Stimulated activated CD4-positive, alpha-beta T cell treated with anti-CD3 and anti-CD28 coated beads, TNF-alpha, amount 100 ng/mL, for 48 hours (primary cell): ENCODE measurements at places on chromosomes 12 and 14.

GRCh38 chr12:40446385-40446784 is 221.6 kb downstream of the LRRK2 start:
- no peak for DNase-seq

DNA sequence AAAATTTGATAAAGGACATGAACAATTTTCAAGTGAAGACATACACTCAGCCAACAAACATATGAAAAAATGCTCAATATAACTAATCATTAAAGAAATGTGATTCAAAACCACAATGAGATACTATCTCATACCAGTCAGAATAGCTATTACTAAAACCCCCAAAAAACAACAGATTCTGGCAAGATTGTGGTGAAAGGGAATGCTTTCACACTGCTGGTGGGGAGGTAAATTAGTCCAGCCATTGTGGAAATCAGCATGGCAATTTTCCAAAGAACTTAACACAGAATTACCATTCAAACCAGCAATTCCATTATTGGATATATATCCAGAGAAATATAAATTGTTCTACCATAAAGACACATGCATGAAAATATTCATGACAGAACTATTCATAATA is 18.7 kb upstream of the TAS2R14 start:
- DNase-seq: no peak

DNA sequence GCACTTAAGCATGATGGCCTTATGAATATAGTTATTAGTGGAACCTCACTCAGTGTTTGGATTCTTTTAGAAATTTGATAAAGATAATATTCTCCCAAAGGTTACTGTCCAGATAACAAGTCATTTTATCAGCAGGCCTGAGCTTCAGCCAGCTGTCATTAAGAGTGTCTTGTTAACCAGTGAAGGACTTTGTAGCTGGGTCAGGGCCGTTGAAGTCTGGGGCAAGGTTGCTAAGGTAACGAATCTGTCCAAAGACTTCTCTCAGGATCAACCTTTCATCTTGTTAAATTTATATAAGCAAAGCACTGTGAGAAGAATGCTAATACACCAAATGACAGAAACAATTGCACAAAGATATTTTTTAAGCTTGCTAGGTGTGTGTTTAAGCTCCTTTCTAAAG is 271.3 kb upstream of the TMPO start:
- no peak for DNase-seq

GRCh38 chr12:21934173-21934572 is 7.1 kb downstream of the ABCC9 start:
- DNase-seq: no peak

DNA sequence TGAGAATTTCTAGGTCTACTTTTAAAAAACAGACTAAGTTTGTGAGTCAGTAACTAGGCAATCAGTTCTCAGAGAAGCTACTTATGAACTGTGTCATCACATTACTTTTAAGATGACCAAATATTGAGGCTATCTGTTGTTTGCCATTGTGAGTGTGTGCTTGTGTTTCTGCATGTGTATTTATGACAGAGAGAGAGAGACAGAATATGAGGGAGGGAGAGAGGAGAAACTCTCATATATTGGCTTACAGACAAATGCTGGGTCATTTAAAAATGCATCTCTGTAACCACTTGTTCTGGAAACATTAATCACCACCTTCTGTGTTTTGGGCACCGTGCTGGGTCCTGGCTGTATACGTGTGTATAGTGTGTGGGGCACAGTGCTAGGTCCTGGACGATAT is 161.5 kb upstream of the FRMD6 start:
- DNase-seq: no peak

DNA sequence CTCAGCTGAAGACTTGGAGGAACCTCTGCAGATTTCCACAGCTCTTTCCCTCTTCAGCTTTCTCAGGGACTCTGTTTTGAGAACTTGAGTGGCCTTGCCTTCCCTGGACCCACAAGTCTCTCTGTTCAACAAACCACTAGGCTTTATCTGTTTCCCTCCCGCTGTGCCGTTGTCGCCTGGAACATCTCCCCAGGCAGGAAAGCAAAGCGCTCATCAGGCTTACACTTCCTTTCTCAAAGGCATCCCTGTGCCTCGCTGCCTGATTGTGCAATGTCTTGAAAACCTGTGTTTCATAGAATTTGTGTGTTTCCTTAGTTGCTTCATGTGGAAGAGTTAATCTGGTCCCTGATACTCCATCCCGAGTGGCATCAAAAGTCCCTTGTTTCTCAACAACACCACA is 64.1 kb downstream of the PPM1A start:
- DNase-seq: no peak

GRCh38 chr14:104186575-104186974 is 48.2 kb downstream of the KIF26A start:
- no peak for DNase-seq

GRCh38 chr12:3795492-3796133 is 42.7 kb upstream of the CRACR2A start:
- no peak for DNase-seq

DNA sequence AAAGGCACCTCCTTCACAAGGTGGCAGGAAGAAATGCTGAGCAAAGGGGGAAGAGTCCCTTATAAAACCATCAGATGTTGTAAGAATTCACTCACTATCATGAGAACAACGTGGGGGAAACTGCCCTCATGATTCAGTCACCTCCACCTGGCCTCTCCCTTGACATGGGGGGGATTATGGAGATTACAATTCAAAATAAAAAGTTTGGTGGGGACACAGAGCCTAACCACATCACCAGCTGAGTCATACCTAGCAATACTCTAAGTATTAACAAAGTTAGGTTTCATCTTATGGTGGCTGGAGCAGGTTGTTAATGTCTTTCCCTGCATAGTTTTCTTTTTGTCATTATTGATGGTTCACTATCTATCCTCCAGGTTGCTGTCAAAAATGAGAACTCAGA is 113.2 kb upstream of the PPFIA2 start:
- no peak for DNase-seq

DNA sequence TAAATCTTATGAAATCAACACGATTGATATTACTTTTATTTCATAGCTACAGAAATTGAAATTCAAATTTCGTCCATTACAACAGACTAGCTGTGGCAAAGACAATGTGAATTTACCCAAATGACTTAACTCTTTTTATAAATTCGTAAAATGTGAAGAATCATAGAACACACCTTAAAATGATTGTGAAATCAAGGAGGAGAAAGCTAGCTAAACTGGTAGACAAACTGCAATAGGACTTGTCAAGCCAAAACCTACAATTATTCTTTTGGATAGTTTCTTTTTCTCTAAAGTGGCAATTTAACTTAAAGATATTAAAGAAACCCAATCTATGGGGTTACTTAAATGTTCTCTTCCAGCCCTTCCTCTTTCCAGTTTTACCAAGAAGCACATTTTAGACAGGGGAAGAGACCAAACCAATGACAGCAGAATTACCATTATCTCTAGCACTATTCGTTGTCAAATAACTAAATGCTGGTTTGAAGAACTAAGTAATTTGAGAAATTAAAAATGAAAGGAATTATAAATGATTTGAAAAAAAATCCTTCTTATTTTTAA is 807 bp upstream of the SLC16A7 start:
- no peak for DNase-seq

DNA sequence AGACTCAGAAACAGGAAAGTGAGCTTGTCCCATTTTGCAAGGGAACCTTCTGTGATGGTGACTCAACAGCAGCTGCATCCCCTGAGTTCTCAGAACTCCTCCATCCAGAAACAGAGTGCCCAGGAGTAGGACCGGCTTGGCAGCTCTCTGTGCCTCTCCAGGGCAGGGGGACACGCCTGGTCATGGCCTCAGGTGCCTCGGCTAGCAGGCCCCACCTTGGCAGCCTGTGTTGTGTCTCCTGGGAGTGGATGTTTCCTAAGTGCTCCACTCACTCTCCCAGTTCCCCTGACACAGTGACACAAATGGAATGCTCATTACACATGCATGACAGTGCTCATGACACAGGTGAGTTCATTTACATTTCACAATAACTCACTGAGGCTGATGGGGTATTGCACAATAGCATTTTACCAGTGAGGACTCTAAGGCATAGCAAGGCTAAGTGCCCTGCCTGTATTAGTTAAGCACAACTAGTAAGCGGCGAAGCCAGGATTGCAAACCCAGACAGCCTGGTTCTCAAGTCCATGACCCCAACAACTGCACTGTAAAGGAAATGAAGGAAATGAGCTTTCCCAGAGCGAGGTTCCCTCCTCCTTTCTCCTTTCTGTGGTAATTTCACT is 47.4 kb downstream of the CALM1 start:
- no peak for DNase-seq

DNA sequence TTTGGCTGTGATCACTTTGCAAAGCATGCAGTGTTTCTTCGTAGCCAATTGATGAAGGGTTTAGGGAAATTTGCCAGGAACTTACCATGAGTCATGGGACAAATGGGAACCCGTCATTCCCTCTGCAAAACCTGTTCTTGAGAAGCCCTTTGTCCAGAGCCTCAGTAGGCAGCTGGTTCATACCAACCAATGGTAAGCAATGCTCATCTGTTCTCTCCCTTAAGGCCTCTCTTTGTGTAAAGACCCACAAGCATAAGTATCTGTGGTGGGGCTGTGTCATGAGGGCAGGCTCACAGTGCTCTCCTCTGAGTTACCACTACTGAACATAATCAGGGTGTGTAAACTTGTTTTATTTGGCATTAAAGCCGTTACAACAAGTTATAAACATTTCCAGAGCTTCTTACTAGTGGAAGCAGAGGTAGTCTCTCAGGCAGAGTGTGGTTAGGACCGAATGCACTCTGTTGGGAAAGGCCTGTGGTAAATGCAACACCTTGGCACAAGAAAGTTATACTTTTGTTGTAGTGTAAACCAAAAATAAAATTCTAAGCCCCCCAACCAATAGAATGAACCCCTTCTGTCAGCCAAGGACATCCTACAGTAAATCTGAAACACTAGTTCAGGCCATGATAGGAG is 119.8 kb downstream of the SINHCAF start:
- no peak for DNase-seq

DNA sequence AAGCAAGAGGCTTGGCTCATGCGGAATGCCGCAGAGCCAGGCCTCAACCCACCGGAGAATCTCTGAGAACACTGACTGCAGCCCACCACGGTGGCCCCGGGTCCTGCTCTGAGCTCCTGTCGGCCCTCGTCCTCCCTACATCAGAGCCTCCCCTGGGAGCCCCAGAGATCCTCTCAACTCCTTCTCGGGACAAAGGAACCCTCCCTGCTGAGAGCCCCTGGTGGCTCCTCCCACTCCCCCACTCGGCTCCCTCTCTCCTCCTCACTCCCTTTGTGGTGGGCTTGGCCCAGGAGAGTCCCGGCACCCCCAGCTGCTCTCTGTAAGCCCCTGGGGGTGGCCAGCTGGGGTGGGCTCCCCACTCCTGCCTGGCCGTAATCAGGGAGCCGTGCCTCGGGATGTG is 11.1 kb upstream of the INF2 start:
- DNase-seq: no peak

DNA sequence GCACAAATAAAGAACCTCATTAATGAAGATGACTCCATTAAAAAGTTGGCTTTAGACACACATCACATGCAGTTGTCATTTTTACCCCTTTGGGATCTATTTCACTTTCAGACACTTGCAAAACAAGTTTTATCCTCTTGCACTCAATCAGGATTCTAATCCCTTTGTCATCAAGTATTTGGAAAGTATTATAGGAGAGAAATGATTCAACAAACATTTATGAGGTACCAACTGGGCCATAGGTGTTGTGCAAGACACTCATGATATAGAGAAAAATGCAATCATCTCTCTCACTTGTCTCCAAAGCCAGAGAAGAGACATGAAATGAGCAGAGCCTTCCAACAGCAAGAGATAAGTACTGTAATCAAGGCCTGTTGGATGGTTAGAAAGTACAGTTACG is 327.7 kb downstream of the RMST start:
- no peak for DNase-seq

GRCh38 chr12:79291711-79292110 is 399.1 kb downstream of the PAWR start:
- DNase-seq: no peak

GRCh38 chr12:44078273-44078672 is 242.4 kb downstream of the TMEM117 start:
- no peak for DNase-seq

DNA sequence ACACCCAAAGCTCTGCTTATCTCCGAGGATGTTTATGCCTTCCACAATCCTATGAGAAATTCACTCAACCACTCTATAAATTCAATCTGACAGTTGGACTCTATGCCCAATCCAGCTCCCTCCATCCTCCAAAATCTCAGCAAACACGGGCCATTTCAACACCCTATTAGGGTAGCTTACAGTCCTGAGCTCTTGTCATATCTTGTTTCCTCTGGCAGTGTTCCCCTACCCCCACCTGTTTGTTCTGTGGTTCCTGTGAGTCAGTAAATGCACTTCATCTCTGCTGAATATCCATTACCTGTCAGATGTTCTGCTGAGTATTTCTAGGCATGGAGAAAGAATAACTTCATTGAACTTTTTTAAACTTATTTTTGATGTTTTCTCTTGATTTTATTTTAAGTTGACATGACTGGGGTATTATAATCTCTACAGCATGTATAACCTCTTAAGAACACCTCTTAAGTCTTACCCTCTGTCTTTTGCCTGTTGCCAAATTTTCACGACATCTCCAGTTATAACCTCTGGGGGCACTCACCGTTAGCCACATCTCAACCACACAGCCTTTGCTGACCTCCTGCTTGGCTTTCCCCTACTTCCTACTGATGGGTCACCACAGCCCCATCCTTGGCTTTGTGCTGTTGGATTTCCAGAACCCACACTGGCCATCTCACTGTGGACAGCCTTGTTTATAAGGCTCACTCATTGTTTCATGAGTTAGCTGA is 317.0 kb upstream of the TMPO start:
- no peak for DNase-seq

DNA sequence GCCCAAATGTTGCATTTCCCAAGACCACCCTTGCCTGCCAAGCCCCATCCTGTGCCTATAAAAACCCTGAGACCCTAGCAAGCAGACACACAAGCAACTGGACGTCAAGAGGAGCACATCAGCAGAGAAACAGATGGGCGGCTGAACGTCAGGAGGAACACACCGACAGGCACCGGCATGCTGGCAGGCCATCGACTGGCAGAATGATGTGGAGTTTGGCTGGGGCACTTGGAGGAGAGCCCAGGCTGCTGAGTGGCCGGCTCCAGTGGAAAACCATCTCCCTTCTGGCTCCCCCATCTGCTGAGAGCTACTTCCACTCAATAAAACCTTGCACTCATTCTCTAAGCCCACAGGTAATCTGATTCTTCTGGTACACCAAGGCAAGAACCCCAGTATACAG is 130.1 kb downstream of the SLC41A2 start:
- DNase-seq: no peak

DNA sequence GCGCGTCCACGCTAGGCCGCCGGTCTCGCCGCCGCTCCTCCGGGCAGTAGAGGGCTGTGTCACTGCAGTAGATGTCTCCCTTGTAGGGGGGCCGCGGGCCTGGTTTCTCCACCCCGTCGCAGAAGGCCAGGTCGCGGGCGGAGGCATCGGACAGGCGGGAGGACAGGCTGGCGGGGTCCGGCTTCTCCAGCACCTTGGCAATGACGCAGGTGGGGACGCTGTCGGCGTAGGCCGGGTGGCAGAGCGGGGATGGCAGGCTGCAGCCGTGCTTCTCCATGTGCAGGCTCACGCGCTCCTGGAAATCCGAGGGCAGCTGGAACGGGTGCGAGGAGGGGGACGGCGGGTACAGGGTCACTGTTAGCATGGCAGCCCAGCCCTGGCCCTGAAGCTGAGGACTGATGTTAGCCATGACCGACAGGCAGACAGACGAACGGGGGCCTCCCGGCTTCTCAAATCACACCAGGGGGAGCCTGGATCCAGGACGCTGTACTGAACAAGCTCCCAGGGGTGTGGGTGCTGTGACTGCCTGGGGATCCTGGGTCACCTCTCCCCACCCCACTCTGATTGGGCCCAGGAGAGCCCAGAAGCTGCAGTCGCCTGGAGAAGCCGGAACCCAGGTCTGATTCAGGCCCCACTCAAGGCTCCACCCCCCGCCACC is 48.1 kb downstream of the BEGAIN start:
- no peak for DNase-seq

- DNase-seq: no peak
Measured at GRCh38 chr12:1313906-1314305, 280.5 kb downstream of the FBXL14 start.
